ENCODE measurements at places on chromosomes 7 and 10.

GRCh38 chr10:118557946-118558345, 37.5 kb downstream of the PRLHR start:
- DNase-seq = no peak

GRCh38 chr10:20593649-20594048, 303.5 kb downstream of the NEBL start:
- no peak for DNase-seq

DNA sequence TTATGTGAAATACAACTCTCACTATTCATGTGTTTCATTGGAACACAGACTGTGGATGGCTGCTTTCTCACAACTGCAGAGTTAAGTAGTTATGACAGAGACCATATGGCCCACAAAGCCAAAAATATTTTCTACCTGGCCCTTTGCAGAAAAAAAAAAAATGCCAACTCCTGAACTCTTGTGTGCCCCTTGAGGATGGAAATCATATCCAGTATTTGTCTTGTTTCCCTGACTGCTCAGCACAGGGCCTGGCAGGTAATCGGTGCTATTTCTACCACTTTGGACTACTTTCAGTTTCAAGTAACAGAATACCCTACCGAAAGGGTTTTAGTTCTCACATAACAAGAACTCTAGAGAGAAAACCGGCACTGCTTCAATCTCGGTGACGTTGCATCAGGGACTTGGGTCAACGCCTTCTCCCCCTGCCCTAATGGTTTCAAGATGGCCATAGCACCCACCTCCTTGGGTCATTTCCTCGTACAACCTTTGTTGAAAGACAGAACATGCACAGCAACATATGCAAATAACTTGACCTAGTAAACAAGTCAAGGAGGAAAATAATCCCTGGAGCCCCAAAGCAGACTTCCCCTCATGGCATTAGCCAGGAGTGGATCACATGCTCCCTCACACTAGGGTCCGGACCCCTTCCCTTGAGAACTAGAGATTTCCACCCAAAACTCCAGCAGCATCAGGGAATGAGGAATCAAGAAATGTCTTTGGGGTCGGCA, 11.8 kb upstream of the GPNMB start:
- DNase-seq = no peak

DNA sequence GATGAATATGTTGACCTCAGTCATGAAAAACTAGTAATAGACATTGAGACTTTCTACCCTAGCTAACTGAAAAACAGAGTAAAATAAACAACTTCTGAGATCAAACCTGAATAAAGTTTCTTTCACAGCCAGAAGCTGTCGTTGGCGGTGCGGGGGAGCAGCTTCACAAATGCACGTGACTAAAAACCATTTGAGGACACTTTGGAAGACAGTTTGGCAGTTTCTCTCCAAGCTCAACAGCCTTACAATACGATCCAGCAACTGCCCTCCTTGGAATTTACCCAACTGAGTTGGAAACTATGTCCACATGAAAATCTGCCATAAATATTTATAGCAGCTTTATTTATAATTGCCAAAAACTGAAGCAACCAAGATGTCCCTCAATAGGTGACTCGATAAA, 63.1 kb downstream of the CYTH3 start:
- DNase-seq = no peak

Data from D341Med (cell line).